MG63 (cell line): ENCODE measurements at places on chromosomes 1 and 21. TPM values are rescaled to one million over a fixed set of nuclear protein-coding genes. Genes with fewer than 3 reads are reported as not detected.
A peak's percentile ranks its signal among the peaks of the same experiment; 100 is the strongest.

The NHLH1 gene
- not detected in 2 replicates for total RNA-seq

The SLC9C2 gene
- not detected in 2 replicates for total RNA-seq

The FAF1 gene
- 58.6 and 111 TPM in 2 replicates for total RNA-seq

The RNU1-2 gene
- total RNA-seq, result not detected in 2 replicates

The DDAH1 gene
- total RNA-seq, result 18.2 and 20.8 TPM in 2 replicates

DNA sequence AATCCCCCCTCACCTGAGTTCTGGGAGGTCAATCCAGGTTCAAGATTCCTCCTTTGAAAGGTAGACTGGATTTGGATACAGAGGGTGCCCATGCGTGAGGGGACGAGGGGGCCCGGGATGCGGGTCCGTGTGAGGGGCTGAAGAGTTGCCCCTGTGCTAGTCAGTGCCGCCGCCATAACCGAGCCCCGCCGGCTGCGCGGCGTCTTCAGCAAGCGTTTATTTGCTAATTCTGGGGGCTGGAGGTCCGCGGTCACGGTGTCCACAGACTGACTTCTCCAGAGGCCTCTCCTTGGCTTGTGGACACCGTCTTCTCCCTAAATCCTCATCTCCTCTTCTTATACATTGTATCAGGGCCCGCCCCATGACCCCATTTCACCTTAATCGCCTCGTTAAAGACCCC, 20.9 kb upstream of the SAMD11 start:
- no peak for DNase-seq

DNA sequence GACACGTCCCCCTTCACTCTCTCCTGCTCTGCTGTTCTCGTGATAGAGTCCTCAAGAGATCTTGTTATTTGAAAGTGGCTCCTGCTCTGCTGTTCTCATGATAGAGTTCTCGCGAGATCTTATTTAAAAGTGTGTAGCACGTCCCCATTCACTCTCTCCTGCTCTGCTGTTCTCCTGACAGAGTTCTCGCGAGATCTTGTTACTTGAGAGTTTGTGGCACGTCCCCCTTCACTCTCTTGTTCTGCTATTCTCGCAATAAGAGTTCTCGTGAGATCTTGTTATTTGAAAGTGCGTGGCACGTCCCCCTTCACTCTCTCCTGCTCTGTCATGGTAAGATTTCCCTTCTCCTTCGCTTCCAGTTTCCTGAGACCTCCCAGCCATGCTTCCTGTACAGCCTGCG, 47.9 kb downstream of the SMYD3 start:
- DNase-seq, result no peak

DNA sequence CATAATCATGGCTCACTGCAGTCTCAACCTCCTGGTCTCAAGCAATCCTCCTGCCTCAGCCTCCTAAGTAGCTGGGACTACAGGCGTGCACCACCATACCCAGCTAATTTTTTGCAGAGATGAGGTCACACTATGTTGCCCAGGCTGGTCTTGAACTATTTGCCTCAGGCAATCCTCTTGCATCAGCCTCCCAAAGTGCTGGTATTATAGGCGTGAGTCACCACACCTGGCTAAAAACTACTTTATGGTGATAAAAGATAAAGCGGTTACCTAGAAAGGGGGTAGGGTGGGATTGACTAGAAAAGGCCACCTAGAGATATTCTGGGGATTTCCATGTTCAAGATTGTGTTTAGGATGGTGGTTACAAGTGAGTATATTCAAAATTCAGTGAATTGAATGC, 5.0 kb downstream of the TSTD1 start:
- no peak for DNase-seq

The LCE3E gene
- total RNA-seq, result not detected in 2 replicates

GRCh38 chr1:203592156-203592555, 34.5 kb upstream of the ATP2B4 start:
- no peak for DNase-seq

DNA sequence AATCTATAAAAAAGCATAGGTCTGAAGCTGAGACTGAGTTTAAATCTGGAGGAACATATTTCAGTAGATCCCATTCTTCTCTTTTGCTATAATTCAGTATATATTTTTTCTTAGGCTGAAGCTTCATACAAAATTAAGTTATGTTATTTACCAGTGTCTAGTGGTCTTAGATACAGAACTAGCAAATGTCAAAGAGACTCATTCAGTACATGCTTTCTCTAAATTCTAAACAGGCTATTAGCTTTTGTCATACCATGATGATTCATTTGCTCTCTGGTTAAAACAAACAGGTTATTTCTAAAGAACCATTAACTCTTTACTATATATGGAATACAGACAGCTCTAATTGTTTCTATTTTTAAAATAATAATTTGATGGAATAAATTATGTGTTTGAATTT, 1170.2 kb upstream of the PRMT6 start:
- no peak for DNase-seq

DNA sequence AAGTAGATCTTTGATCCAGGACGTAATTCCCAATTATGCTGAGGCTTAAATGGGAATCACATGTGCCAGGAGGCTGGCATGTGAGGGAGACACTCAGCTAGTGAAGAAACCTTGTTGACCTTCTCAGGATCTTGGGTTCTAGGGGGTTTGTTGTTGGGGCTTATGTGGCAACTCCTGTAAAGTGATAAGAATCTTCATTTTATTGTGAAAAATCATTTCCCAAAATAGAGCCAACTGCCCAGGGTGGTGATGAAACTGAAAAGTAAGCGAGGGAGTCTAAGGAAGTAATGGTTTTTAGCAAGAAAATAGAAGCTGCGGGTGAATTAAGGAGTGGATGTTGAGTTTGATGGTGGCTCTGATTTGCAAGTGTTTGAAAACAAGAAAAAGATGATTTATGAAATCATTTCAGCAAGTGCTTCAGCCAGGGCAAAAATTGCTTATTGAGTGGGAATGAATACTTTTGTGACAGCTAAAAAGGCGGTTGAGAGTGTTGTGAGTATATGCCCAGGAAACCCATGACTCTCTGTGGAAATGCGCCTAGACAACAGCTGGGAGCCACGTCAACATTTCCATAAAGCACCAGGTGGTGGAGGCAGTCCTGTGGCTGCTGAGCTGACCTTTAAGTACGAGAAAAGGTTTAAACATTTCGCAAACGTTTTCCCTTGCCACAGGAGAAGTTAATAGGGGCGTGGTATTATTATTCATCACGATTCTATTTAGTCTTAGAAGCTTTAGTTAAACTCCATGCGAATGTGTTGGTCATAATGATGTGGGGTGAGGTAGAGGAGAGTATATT, 102.7 kb downstream of the HMGB4 start:
- DNase-seq, result peak; percentile 74

The LAD1 gene
- not detected in 2 replicates for total RNA-seq

GRCh38 chr1:44484155-44484688, 79.2 kb downstream of the RNF220 start:
- DNase-seq, result no peak

DNA sequence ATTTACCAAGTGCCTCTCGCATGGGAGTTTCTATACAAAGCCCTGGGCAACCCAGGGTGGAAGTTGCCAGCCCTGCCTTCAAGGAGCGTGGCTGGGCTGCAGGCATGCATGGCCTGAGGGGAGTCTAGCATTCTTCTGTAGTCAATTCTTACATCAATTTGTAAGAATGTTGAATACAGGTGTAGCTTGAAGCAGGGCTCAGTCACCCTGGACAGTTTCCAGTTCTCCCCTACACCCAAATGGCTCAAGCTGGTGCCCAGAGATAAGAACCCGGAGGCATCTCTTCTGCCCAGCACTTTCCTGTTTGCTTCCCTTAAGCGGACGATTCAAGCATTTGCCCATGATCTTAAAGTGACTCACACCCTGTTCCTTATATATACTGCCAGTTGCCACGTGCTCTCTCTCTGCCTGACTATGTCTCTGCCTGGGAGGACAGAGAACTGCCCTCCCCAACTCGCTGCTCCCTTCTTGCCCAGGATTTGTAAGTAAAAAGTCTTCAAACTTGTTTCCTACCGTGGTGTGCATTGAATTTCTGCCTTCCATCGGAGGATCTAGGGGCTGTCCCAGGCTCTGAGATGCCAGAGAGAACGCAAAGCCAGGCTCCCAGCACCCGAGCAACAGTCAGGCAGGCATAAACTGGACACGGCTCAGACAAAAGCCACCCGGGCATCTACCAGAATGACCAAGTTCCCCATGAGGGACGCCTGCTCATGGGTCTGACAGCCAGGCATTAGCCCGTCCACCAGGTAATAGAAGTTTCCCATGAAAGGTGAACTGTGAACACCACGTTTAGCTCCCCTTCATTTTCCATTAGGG, 50.9 kb upstream of the AJAP1 start:
- DNase-seq, result peak; percentile 47

- no peak for DNase-seq
Measured at GRCh38 chr1:211684791-211685190, 9.4 kb upstream of the NEK2 start.

GRCh38 chr1:89724369-89725010, 91.6 kb downstream of the LRRC8C start:
- DNase-seq, result peak; percentile 34

GRCh38 chr1:4101459-4102161, 201.5 kb upstream of the C1orf174 start:
- no peak for DNase-seq

DNA sequence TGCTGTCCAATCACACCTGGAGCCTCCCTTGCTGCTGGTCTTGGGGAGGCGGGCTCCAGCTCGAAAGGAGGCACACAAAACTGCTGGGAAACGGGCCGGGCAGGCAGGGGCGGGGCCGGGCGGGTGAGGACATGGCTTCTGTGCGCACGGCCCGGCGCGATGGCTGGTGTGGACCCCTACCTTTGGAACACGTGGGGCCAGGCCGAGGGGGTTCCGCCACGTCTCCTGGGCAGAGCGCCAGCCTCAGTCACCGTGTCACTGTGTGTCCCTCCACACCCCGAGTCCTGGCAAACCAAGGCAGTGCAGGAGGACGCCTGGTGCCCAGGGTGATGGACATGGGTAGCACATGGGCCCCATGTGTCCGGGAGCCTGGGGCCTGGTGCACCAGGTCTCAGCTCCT, 42.0 kb upstream of the ADARB1 start:
- no peak for DNase-seq

- peak; percentile 30 for DNase-seq
Measured at GRCh38 chr1:92951141-92951582, 10.1 kb downstream of the DIPK1A start.

DNA sequence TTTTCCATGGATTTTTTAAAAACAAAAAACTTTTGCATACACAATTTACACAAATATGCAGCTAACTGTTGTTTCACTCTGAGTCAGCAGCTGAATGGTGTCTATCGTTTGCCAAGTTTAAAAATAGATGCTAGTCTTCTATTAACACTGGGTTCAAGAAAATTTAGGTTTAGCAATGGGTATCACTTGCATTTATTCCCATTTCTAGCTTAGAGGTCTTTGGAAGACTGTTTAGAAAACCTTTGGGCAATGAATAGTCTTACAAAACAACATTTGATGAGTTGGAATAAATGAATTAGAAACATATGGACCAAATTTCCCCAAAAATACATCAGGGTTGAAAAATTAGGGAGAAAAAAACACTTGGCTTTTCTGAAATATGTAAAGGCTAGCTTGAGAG, 165.8 kb downstream of the LYPLAL1 start:
- no peak for DNase-seq

The ST7L gene
- 13.8 and 16.7 TPM in 2 replicates for total RNA-seq

The SLC6A9 gene
- total RNA-seq, result 1.6 and 6.0 TPM in 2 replicates

GRCh38 chr1:1273209-1273511, 494 bp downstream of the UBE2J2 start:
- no peak for DNase-seq

GRCh38 chr1:77406661-77407060, 124.8 kb downstream of the AK5 start:
- no peak for DNase-seq

DNA sequence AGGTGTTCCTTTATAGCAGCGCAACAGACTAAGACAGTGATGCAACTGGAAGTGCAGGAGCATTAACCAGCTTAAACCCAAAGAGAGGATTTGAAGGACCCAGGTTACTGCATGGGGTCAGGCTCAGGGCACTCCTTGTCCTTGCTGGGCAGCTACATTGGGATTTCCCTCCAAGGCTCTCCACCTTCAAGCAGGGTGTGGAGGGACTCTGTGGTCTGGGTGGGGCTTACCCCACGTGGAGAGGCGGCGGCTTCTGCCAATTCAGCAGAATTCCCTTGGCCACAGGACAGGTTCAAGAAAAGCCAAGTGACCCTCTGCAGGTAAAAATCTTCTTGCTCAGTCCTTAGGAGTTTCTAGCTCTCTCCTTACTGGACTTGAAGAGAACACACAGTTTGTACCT, 6.5 kb downstream of the RRP1B start:
- DNase-seq, result no peak

The OR2T2 gene
- total RNA-seq, result not detected in 2 replicates

The SYPL2 gene
- total RNA-seq, result 0.46 TPM in 1 of 2 replicates, not detected in the other

The RNU1-4 gene
- total RNA-seq, result not detected in 2 replicates

- no peak for DNase-seq
Measured at GRCh38 chr1:169970114-169970513, 76.4 kb upstream of the SCYL3 start.

The ANKRD65 gene
- not detected in 2 replicates for total RNA-seq

GRCh38 chr1:38814444-38814983, 45.1 kb downstream of the RRAGC start:
- no peak for DNase-seq

GRCh38 chr1:166184897-166185296, 18.1 kb upstream of the FAM78B start:
- DNase-seq, result no peak

DNA sequence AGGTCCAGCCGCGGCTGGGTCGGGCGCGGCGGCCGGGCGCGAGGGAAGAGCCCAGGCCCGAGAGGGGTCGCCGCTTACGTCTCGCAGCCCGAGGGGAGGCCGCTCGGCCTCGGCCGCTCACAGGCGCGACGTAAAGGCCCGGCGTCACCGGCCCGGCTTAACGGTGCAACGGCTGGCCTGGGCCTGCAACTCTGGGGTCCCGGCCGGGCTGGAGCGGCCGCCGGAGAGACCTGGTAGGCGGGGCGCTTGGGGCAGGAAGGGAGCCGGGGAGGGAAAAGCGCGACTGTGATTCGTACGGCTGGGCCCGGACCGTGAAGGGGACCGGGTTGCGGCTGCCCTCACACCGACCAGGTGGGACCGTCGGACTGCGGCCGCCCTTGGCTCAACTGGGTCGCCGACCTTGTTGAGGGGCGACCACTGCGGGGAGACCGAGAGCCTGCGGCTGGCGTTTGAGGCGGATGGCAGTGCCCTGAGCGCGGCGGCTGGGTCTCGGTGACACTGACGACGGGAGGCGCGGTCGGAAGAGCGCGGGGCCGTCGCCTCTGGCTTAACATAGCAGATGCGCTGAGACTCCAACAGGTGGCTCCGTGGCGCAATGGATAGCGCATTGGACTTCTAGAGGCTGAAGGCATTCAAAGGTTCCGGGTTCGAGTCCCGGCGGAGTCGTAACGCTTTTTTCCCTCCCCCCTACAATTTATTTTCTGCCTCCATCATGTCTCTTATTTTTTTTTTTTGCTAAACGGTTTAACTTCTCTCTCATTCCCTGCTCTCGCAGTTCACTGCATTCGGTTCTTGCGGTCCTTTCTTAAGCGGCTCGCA, 31.8 kb downstream of the DNTTIP2 start:
- peak; percentile 80 for DNase-seq

The PROK1 gene
- total RNA-seq, result not detected in 2 replicates

GRCh38 chr1:39759436-39759726, 11.8 kb downstream of the OXCT2 start:
- no peak for DNase-seq

- no peak for DNase-seq
Measured at GRCh38 chr1:200972985-200973742, 50.4 kb downstream of the KIF21B start.

- no peak for DNase-seq
Measured at GRCh38 chr1:187129132-187129531, 300.4 kb downstream of the PLA2G4A start.

The DDR2 gene
- total RNA-seq, result 38.1 and 51.2 TPM in 2 replicates
